Muscle of arm (tissue), 14 donors: ENCODE measurements at places on chromosomes 7 and 10. TPM values are rescaled to one million over a fixed set of nuclear protein-coding genes. Genes with fewer than 3 reads are reported as not detected.

The CDC14C gene
- polyA plus RNA-seq = not detected

The BLVRA gene
- polyA plus RNA-seq = 33.6 TPM

The DRGX gene
- polyA plus RNA-seq = not detected

The ADARB2 gene
- polyA plus RNA-seq = 0.45 TPM

The GCK gene
- polyA plus RNA-seq = 4.1 TPM

The NKX2-3 gene
- 1.2 TPM for polyA plus RNA-seq

The PRKCQ gene
- polyA plus RNA-seq = 7.3 TPM

The CH25H gene
- 5.2 TPM for polyA plus RNA-seq

The GRM8 gene
- not detected for polyA plus RNA-seq

The NRP1 gene
- not detected for polyA plus RNA-seq

The RELN gene
- 3.9 TPM for polyA plus RNA-seq

The GRK5 gene
- 20.9 TPM for polyA plus RNA-seq

The A1CF gene
- 0.04 TPM for polyA plus RNA-seq
